ENCODE measurements at places on chromosomes 2 and 18. TPM values are rescaled to one million over a fixed set of nuclear protein-coding genes. Genes with fewer than 3 reads are reported as not detected.

GRCh38 chr18:37634516-37634915 lies 68.9 kb upstream of the CELF4 start:
- DNase-seq, result no peak

The GRB14 gene
- not detected for total RNA-seq

The SLC19A3 gene
- total RNA-seq, result not detected

DNA sequence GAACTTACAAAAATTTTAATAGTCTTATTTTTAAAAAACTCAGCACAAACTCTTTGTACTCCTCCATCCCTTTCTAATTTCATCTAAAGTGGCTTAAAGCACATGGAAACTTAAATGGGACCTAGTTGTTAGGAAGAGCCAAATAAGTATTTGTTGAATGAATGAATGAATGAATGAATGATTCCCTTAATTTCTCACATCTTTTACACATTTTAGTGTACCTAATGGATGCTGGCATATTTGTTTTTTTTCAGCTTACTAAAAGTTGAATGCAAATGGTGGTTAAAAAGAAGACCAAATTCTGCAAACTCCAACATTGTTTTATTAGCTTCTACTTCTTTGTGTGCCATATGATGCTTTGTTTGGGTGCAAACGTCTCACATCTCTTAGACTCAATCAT lies 89.6 kb downstream of the KYNU start:
- DNase-seq, result no peak

DNA sequence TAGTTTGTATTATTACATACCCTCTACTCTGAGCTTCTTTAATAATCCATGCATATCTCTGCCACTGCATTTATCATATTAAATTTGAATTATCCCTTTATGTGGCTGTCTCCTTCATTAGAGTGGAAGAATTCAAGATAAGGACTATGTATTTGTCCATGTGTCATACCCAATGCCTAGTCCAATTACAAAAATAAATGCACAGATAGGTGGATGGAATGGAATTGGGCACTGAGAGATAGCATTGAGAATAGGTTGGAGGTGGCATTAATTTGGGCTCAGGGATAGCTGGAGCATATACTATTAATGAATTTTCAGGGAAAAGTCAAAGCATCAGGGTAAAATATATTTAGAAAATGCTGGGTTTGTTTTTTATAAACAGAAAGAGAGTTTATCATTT lies 893.2 kb downstream of the EPHA4 start:
- DNase-seq, result no peak

The MC2R gene
- not detected for total RNA-seq

DNA sequence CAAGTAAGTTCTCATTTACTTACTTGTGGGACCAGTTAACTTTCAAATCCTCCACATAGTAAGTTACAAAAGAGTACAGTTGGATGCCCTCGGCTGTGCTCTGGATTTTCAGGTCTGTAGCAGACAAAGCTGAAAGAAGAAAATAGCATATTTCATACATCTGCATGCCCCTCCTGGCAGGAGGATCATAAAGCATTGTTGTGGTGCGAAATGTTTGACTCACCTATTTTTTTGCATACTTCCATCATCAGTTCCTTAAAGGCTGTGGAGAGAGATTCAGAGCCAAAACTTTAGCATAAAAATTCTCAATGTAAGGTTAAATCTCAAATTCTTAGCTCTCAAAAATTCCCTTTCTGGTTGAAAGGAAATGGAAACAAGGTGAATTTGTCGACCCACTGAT lies 70.8 kb upstream of the LPIN2 start:
- no peak for DNase-seq

- no peak for DNase-seq
Measured at GRCh38 chr2:238138331-238139195, at the start of gene KLHL30. Gene KLHL30, plus strand, starts transcription at chr2:238138668. Its CDS starts 2,087 bp downstream, at chr2:238140755.

- no peak for DNase-seq
Measured at GRCh38 chr2:219967247-219968245, 340.1 kb downstream of the SLC4A3 start.

DNA sequence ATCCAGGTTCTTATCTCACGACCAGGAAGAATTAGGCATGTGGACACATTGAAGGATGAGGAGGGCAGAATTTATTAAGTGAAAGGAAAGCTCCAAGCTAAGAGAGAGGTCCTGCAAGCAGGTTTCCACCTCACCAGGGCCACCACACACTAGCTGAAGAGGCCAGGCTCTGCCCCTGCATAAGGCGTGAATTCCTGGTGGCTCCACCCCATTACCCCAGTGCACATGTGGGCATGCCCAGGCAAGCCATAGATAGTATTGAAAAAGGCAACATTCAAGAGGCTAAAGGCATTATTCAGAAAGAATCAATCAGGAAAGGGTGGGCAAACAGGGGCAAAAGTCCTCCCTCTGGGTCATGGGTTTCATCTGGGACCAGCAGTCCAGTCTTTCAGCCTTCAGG lies 30.9 kb upstream of the GRP start:
- DNase-seq, result no peak

The RHBDD1 gene
- 4.4 TPM for total RNA-seq

DNA sequence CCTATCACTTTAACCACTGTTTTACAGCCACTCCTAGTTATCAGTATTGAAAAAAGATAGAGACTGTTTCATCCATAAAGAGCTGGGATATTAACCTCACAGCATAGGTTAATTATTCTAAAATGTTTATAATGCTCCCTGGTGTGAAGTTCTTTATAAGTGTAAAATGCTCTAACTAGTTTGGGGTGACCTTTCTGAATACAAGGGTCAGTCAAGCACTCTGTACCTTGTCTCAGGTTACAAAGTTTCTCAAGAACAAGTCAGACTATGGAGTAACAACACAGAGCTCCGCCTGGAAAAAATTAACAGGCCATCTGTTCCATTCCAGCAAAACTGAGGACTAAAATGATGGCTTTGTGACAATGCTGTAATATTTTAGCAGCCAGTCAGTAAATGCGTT lies 107.4 kb downstream of the NOL4 start:
- no peak for DNase-seq

The IMP4 gene
- 97.3 TPM for total RNA-seq
